NCI-H524 (cell line): ENCODE measurements at places on chromosomes 2 and 18.

GRCh38 chr2:175187378-175187777 lies 5.9 kb upstream of the ATP5MC3 start:
- peak; percentile 3 for DNase-seq

DNA sequence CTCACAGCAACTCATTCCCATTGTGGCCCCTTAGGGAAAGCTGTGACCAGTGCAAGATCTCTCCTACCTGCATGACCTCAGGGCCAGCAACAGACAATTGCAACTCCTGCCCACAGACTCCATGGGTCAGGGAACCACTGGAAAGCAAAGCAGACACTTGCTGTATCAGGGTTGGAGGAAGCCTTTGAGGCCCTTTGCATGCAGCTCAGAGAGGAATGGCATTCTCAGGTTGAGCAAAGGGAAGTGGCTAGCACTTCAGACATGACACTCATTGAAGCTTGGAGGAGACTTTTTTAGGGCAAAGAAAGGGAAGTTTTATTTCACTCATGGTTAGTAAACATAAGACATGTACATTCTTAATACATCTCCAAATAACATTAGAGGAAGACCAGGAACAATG lies 22.1 kb downstream of the IL1F10 start:
- no peak for DNase-seq

DNA sequence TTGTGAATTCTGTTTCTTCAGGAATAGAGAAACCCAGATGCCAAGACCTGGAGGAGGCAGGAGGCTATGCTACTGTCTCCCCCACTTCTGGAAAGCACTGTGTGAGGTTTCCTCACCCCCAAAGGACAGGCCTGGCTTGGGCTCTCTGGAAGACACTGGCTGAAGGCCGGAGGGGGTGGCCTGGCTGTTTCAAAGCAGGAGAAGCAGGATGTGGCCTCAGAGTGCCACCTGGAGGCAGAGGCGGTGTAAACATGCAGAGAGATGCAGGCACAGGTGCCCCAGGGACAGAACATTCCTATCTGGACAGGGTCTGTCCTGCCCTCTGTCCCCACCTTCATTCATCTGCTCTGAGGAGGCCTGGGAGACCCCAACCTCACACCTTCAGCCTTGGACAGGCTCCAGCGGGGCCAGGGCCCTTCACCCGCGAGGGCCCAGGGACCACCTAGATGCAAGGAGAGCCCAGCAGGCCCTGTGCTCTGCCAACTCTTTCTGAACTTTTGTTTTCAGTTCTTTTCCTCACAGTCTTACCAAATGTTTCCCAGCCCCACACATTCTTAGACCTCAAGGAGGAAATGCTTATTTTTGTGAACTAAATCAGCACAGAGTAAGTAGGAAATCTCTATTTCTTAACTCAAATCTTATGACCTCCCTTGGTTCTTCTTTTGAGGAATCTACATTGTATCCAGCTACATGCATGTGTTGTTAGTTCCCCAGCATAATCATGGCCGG lies 79.2 kb downstream of the LONRF2 start:
- peak; percentile 57 for DNase-seq

GRCh38 chr2:29394981-29395350 lies 279.8 kb downstream of the CLIP4 start:
- DNase-seq: peak; percentile 6

GRCh38 chr2:196990788-196991461 lies 64.4 kb upstream of the PGAP1 start:
- DNase-seq: no peak

DNA sequence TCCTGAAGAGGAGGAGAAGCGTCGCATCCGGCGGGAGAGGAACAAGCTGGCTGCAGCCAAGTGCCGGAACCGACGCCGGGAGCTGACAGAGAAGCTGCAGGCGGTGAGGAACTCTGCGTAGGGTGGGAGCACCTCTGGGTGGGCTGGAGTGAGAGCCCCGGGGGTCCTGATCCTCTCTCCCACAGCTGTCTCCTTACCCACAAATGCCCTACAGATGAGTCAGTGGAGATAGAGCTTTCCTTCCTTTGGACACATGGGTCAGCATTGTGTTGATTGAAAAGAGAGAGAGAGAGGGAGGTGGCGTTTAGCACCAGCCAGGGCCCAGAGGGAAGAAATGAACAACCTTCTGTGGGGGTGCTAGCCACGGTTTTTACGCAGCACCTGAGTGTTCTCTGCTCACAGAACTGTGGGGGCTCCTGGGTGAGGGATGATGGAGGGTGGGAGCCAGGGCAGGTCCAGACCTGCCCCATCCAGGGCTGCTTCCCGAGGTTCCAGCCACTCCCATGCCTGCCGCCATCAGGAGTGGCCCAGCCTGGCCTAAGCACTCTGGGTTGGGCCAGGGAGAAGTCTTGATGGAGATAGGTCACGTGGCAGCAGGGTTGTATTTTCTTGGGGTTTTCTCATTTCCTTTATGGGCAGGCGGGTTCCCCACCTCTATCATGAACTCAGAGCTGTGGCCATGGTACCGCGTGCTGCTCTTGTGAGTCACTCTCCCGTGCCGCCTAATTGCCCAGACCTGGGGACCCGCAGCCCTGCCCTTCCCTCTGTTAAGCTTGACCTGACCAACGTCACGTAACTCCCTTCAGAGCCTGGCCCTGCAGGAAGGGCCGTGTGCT lies 16.3 kb downstream of the FOSL2 start:
- no peak for DNase-seq
